Activated CD4-positive, alpha-beta T cell treated with anti-CD3 and anti-CD28 coated beads for 36 hours (primary cell): ENCODE measurements at places on chromosomes 2 and 18. TPM values are rescaled to one million over a fixed set of nuclear protein-coding genes. Genes with fewer than 3 reads are reported as not detected.

ASIC4 gene
- not detected for total RNA-seq

MTERF4 gene
- 34.5 TPM for total RNA-seq

ACOXL gene
- not detected for total RNA-seq

LYPD6 gene
- not detected for total RNA-seq
